ENCODE measurements at places on chromosomes 5 and 9. TPM values are rescaled to one million over a fixed set of nuclear protein-coding genes. Genes with fewer than 3 reads are reported as not detected.

The SLC4A9 gene
- total RNA-seq: not detected

The HAVCR2 gene
- total RNA-seq: 0.07 TPM

The PRDM9 gene
- not detected for total RNA-seq

The ARID3C gene
- total RNA-seq: 0.13 TPM

The GPRIN1 gene
- 6.0 TPM for total RNA-seq

The PCDHGA10 gene
- 3.1 TPM for total RNA-seq

The PCDHGB6 gene
- total RNA-seq: 2.1 TPM

The CDX1 gene
- not detected for total RNA-seq

The WDR38 gene
- total RNA-seq: 0.07 TPM

The GDA gene
- total RNA-seq: not detected

The CTXN3 gene
- not detected for total RNA-seq

The PGM5 gene
- total RNA-seq: 0.26 TPM

The HOMER1 gene
- 1.7 TPM for total RNA-seq

The ARL10 gene
- total RNA-seq: 9.2 TPM

The IL7R gene
- total RNA-seq: 1.2 TPM

The LECT2 gene
- total RNA-seq: not detected

The FOXD4 gene
- total RNA-seq: 0.13 TPM

The GMCL2 gene
- total RNA-seq: not detected

The PCDHA7 gene
- total RNA-seq: 0.33 TPM

The DDX4 gene
- not detected for total RNA-seq

The PLCXD3 gene
- total RNA-seq: 3.3 TPM

The AK3 gene
- total RNA-seq: 53.0 TPM

The SPOCK1 gene
- total RNA-seq: 324 TPM

The BICD2 gene
- 58.1 TPM for total RNA-seq

The RFESD gene
- total RNA-seq: 1.8 TPM

The SMIM33 gene
- total RNA-seq: not detected

The SH3TC2 gene
- total RNA-seq: 2.5 TPM

The OLFML2A gene
- 0.04 TPM for total RNA-seq

The DPYSL3 gene
- total RNA-seq: 138 TPM

The BTNL9 gene
- total RNA-seq: 0.07 TPM

The SMC5 gene
- total RNA-seq: 24.3 TPM

The POU5F2 gene
- total RNA-seq: 0.46 TPM

The PCDHAC1 gene
- total RNA-seq: 0.07 TPM
